ENCODE measurements at places on chromosomes 2 and 18.

DNA sequence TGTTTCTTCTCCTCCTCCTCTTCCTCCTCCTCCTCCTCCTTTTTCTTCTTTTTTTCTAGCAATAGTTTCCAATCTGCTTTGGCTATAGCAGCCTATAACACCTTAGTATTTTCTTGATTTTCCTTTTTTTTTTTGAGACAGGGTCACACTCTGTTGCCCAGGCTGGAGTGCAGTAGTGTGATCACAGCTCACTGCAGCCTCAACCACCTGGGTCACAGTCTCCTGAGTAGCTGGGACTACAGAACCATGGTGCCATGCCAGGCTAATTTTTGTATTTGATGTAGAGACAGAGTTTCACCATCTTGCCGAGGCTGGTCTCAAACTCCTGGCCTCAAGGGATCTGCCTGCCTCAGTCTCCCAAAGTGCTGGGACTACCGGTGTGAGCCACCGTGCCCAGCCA, 10.7 kb upstream of the THNSL2 start:
- no peak for DNase-seq

GRCh38 chr2:134161170-134161547, 92.7 kb upstream of the MGAT5 start:
- no peak for DNase-seq

DNA sequence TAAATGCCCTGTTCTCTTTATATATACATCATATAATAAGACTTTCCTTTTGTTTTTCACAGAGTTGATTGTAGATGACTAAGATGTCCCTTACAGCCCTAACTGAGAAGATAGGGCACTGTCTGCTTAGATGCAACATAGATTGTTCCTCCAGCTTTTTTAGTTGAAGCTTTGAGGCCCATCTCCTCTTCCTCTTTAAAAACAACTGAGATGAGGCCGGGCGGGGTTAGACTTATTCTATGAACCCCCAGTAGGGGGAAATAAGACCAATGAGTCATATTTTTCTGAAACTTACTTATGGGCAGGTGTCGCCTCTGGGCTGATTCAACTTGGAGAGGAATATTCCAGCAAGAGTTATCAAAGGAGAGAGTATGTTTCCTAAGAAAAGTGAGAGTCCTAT, 84.6 kb downstream of the FBXO15 start:
- DNase-seq: no peak

GRCh38 chr2:207150284-207150683, 15.5 kb downstream of the KLF7 start:
- no peak for DNase-seq

GRCh38 chr2:99636144-99637034, 146.6 kb upstream of the REV1 start:
- DNase-seq: no peak

DNA sequence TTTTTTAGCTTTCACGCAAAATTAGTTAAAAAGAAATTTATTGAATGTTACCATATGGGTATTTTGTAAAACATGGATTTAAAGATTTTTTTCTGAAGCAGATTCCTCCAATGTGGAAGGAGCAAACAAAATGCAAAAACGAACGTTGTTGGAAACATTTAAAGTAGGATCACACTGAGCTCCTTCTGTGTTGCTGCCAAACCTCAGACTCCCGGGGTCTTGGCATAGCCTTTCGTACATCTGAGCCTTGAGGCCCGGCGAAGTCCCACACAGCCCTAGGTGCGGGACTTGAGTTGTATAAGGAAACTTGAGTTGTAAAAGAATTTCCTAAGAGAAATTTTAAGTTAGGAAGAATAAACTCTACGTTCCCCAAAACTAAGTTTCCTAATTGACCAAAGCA, 52.0 kb upstream of the CD226 start:
- no peak for DNase-seq

- no peak for DNase-seq
Observed at GRCh38 chr2:190320696-190321095, 1.1 kb upstream of the HIBCH start.

GRCh38 chr2:148658807-148659722, 14.5 kb downstream of the EPC2 start:
- no peak for DNase-seq

DNA sequence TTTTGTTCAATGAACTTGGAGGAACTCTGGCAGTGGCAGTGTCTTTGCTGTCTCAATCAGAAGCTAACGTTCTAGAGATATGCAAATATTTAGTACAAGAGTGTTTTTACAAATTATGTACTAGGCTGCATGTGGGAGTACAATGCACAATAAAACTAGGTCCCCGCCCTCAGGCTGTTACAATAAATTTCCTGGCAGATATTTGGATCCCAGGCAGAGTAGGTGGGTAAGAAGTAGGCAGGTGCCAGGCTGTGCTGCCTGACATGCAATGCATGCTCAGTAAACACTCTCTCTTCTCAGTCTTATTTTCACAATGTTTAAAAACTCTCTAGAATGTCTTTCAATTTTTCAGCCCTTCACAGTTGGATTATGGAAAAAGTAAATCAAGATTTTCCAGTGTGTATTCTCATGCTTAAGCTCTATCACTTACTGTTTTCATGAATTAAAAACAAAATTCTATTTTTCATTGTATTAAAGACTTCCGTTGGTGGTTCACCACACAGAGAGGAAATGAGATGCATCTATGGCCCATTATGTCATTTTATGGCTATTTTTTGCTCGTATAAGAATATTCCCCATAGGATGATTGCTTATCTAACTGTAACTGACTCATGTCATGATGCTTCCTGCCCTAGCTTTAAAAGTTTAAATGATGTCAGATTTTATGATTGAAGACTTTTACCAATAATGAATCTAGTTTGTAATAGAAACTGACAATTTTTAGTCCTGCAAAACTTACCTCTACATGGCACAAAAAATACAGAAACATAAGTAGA, 346.1 kb downstream of the RND3 start:
- no peak for DNase-seq

GRCh38 chr2:8422450-8422800, 259.4 kb upstream of the ID2 start:
- DNase-seq: no peak

- no peak for DNase-seq
Observed at GRCh38 chr2:182066400-182067087, 80.9 kb downstream of the PPP1R1C start.

DNA sequence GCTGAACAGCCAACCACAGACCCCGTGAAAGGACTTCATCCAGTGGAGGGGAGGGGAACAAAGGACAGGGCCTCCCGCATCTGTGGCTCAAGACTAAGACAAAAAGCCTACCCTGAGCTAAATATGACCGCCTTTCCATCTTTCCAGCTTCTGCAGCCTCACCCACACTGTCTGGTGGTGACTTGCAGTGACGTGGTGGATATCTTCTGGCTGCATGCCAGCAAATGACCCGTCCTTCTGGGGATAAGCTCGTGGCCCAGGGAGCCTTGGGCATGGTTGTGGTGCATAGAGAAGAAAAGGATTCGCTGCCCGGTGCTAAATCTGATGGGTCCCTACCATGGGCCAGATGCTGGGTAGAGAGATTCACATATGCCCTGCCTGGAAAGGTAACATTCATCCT, 8.7 kb upstream of the NGEF start:
- no peak for DNase-seq

- DNase-seq: no peak
Observed at GRCh38 chr18:25223899-25224886, 127.8 kb downstream of the ZNF521 start.

- DNase-seq: no peak
Observed at GRCh38 chr18:46712406-46712805, 44.4 kb downstream of the ST8SIA5 start.

DNA sequence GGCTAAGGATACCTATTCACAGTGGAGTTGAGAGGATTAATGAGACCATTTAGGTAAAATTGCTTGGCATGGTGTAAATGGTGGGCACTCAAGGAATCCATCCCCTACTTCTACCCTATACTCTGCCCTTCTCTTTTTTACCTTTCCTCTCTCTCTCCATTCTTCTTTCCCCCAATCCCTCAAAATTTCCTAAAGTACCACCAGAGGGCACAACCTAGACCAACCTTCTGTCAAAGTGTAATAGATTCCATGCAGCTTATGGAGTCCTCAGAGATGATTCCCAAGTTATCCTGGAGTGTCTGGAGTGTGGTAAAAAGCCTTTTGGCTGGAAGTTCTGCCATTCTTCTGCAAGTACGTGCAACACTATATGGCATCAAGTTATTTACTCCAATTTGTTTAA, 33.0 kb upstream of the CCDC195 start:
- no peak for DNase-seq

GRCh38 chr2:240931319-240931949, 25.3 kb downstream of the CROCC2 start:
- no peak for DNase-seq

DNA sequence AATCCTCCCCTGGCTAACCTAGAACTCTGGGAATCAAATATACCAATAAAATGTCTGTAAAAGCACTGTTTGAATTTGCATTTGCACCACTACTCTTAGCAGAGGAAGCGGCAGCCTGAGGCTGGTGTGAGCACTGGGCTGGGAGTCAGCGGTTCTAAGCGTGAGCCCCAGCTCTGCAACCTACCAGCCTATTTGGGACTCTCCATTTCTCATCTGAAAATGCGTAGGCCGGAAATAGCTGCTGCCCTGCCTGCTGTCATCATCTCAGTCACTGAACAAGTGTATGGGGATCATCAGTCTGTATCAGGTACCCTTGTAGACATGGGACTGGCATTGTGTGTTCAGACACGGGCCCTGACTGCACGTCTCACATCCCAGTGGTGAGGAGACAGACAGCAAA, 194.3 kb downstream of the ANKRD30B start:
- DNase-seq: no peak

DNA sequence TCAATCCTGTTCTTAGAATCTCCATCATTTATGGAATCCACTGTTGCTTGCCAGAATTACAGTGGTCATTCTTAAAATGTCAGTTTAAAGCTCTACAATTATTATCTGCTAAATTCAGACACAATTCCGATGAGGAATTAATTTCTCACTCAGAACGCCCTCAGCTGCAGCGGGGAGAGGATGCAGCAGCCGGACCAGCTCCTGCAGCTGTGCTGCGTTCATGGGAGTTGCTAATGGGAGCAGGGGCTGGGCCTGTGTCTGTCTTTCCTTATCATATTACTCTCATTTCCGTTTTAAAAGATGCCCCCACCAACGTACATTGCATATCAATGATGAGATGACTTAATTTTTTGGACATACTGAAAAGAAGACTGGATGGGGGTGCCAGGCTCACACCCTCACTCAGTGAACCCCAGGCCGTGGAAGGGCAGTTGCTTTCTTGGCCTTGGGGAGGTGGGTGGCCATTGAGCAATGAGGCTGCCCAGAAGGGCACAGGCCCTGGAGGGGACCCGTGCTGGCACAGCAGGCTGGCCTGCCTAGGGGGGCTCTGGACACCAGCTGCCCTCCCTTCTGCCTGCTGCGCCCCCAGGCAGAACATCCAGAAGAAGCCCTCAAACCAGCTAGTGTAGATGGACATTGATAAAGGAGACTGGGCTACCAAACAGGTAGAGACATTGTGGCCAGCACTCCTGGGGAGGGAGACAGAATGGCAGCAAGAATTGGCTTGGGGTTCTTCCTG, 503.6 kb upstream of the MYT1L start:
- no peak for DNase-seq

- DNase-seq: no peak
Observed at GRCh38 chr2:20476950-20477349, 30.1 kb downstream of the RHOB start.

DNA sequence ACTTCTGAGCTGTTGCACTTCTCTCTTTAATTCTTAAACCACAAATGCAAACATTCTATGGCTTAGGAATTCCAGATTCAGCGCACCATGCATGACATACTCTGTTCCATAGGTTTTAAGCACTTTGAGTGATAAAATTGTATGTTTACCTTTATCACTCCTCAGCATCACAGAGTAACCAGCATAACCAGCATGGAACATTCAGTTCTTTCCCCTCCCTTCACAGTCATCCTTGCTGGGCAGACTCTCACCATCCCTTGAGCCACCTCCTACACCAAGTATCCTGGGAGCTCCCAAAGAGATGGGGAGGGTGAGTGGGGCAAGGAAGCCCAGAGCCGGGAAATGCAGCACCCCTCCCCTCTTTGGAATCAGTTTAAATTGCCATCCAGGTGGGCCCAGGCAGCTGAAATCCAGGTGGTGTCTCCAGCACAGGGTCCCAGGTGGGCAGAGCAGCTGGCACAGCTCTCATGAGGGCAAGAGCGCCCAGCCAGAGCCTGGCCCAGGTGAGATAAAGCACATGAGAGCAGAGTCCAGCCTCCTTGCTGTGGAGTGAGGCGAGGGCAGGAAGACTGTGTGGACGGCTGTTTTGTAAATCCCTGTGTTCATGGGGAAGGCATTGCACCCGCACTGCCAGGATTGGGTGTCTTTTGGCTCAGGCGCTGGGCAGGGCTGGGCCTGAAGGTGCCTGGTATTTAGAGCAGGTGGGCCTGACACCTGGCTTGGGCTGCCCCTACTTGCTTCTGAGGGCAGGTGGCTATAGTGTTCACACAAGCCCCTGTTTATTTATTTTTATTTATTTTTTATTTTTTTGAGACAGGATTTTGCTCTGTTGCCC, 36.8 kb downstream of the LAMA3 start:
- DNase-seq: no peak

GRCh38 chr2:98908931-98909316, 27.1 kb downstream of the CRACDL start:
- no peak for DNase-seq

All from stimulated activated CD4-positive, alpha-beta T cell treated with anti-CD3 and anti-CD28 coated beads, Interleukin-15, amount 100 ng/mL, for 1 hour (primary cell).